ENCODE measurements at places on chromosomes 3 and 15. TPM values are rescaled to one million over a fixed set of nuclear protein-coding genes. Genes with fewer than 3 reads are reported as not detected.

FES gene
- polyA plus RNA-seq: 17.2 TPM

DNA sequence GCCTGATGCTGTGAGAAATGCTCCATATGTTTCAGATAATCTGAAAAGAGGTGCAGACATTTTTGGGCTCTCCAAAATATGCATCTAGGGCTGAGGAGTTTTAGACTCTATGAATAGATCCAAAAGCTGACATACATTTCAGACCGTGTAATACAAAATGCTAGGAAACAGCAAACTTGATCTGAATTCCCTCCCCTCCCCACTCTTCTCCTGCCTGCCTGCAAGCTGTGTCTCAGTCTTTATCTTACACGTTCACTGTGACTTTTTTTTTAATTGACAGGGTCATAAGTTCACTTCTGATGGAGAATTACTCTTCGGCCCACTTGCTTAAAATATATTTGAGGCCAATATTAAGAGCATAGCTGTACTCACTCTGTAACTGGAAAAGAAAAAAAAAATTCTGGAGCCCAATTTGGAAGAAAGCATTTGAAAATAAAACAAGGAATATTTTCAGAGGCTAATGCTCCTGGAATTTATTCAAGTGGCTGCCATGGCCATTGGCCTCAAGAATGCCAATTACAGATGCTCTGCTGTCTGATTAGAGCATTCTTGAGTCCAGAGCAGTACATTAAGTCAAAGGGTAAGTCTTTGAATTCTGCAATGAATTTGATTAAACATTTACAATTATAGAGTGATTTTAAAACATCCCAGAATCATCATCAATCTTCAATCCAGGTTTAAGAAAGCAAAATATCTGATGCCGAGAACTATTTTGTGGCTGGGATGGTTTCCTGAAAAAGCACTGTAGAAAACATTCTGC is 146.2 kb upstream of the SEMA6D start:
- DNase-seq: no peak

GRCh38 chr3:57952208-57952631 is 56.0 kb upstream of the FLNB start:
- DNase-seq: peak; percentile 54

GRCh38 chr3:164049847-164050246 is 1028.4 kb downstream of the SI start:
- no peak for DNase-seq

ALS2CL gene
- polyA plus RNA-seq: 20.6 TPM

All from renal pelvis (tissue), 12 donors.